ENCODE measurements at places on chromosomes 16 and 17. TPM values are rescaled to one million over a fixed set of nuclear protein-coding genes. Genes with fewer than 3 reads are reported as not detected.

TNFRSF17 gene
- total RNA-seq, result not detected

GRCh38 chr16:648071-648780 lies 939 bp upstream of the WDR90 start:
- H3K4me3 ChIP-seq, result peak overlapping the region; percentile 87
- peaks cover 5% of the 10 kb centered on the region for H3K36me3 ChIP-seq
- DNase-seq, result no peak
- no peaks in the 10 kb centered on the region for H3K27me3 ChIP-seq
- H3K27ac ChIP-seq, result peak overlapping the region; percentile 97
- peaks cover 71% of the 10 kb centered on the region for H3K4me1 ChIP-seq

DNA sequence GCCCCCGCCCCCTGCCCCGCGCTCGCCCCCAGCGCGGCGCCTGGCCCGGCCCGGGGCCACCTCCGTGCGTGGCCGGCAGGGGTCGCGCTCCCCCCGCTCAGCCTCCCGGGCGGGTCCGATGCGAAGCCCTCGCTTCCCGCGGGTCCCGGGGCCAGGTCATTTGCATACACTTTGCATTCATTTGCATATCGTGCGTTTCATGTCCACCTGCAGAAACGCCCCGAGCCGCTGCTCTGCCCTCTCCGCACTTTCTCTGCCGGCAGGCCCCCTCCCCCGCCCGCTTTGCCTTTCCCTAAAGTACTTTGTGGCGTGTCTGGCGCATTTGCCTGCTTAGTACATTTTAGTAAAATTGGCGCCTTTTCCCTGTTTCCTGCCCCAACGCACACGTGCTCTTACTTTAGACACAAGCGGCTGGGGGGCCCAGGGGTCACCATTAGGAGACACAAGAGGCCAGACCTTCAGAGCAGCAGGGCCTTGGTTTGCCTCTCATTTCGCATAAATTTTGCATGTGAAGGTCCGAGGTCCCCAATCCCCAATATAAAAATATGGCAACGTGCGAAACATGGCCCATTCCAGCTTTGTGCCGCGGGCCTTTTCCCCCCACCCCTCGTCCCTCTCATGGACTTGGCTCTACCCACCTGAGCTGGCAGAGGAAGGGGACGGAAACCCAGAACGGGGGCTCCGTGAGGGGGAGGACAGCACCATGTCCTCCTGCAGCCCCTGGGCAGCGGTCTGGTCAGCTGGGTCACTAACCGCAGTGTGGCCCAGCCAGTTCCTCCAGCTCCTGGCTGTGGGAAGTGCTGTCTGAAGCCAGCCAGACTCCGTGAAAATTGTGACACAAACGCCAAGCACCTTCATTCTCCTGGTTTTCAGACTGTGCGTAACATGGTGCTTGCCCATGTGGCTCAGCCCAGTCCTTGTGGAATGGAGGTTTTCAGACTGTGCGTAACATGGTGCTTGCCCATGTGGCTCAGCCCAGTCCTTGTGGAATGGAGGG lies 34.8 kb downstream of the CBFA2T3 start:
- peak; percentile 61 for DNase-seq
- peak overlapping the region; percentile 94 for H3K27ac ChIP-seq
- H3K4me3 ChIP-seq, result peak overlapping the region; percentile 85
- no peaks in the 10 kb centered on the region for H3K36me3 ChIP-seq
- peaks cover 60% of the 10 kb centered on the region for H3K27me3 ChIP-seq

BICDL2 gene
- total RNA-seq, result 0.05 TPM

GRCh38 chr16:1674306-1674705 lies 3.8 kb upstream of the JPT2 start:
- no peak for DNase-seq
- no peak overlapping the region for H3K4me3 ChIP-seq
- H3K27me3 ChIP-seq, result no peaks in the 10 kb centered on the region
- peaks cover 16% of the 10 kb centered on the region for H3K4me1 ChIP-seq

GRCh38 chr17:64687376-64687775 lies 25.3 kb upstream of the SMURF2 start:
- H3K27me3 ChIP-seq, result no peaks in the 10 kb centered on the region
- H3K27ac ChIP-seq, result no peak overlapping the region
- H3K4me3 ChIP-seq, result no peak overlapping the region
- DNase-seq, result no peak
- H3K36me3 ChIP-seq, result no peaks in the 10 kb centered on the region

GRCh38 chr16:29806099-29806579 lies at the start of gene MAZ:
MAZ (plus strand) TSS chr16:29806529; CDS start chr16:29806702, 173 bp downstream.
- H3K27ac ChIP-seq, result peak within 1 kb of the TSS; percentile 100
- no peak for DNase-seq
- peaks cover 57% of the 10 kb centered on the region for H3K4me1 ChIP-seq
- peaks cover 24% of the 10 kb centered on the region for H3K36me3 ChIP-seq
- no peaks in the 10 kb centered on the region for H3K27me3 ChIP-seq

KRTAP2-1 gene
- total RNA-seq, result not detected

CCL22 gene
- not detected for total RNA-seq

DNA sequence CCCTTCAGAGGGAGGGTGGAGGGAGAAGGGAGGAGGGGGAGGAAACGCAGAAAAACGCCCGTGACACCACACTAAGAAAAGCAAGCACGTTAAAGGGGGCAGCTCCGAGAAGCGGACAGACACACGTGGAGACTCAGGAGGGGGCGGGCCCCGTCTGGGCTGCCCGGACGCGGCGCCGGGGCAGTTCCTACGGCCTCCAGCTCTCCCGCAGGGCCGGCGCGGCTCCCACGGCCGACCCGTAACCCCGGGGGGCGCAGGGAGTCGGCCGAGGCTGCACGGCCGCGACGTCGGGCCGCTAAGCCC lies 362 bp downstream of the KLHDC4 start:
- peaks cover 26% of the 10 kb centered on the region for H3K4me1 ChIP-seq
- peaks cover 6% of the 10 kb centered on the region for H3K27me3 ChIP-seq
- no peak for DNase-seq
- peaks cover 30% of the 10 kb centered on the region for H3K36me3 ChIP-seq
- H3K27ac ChIP-seq, result peak overlapping the region; percentile 85

GRCh38 chr16:22109258-22109898 lies 17.0 kb downstream of the VWA3A start:
- peaks cover 5% of the 10 kb centered on the region for H3K27me3 ChIP-seq
- H3K36me3 ChIP-seq, result no peaks in the 10 kb centered on the region
- no peak for DNase-seq
- H3K4me3 ChIP-seq, result no peak overlapping the region
- H3K4me1 ChIP-seq, result no peaks in the 10 kb centered on the region

SMARCD2 gene
- 21.0 TPM for total RNA-seq

DNA sequence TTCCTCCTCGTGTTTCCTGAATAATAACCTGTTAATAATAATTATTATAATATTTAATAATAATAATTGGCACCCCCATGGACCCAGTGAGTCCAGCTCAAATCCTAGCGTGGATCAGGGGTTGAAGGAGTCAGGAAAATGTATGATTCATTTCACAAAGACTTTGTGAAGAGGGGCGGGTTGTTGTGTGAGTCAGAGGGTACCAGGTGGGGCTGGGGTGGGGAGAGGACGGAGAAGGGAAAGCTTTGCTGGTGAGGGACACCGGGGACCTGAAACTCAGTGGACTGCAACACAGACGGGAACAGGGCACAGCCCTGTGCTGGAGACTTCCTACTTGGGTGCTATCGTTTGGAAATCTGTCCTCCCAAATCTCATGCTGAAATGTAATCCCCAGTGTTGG lies 3.1 kb upstream of the ADORA2B start:
- H3K4me3 ChIP-seq, result no peak overlapping the region
- peaks cover 39% of the 10 kb centered on the region for H3K27me3 ChIP-seq

GRCh38 chr16:14252860-14253259 lies 181.7 kb downstream of the MRTFB start:
- H3K27me3 ChIP-seq, result no peaks in the 10 kb centered on the region
- DNase-seq, result no peak
- peaks cover 97% of the 10 kb centered on the region for H3K36me3 ChIP-seq
- no peak overlapping the region for H3K27ac ChIP-seq
- H3K4me3 ChIP-seq, result no peak overlapping the region

CDH3 gene
- 0.08 TPM for total RNA-seq

GRCh38 chr17:21313320-21313719 lies 28.8 kb downstream of the MAP2K3 start:
- no peak overlapping the region for H3K27ac ChIP-seq
- peaks cover 49% of the 10 kb centered on the region for H3K36me3 ChIP-seq
- no peaks in the 10 kb centered on the region for H3K27me3 ChIP-seq
- peaks cover 29% of the 10 kb centered on the region for H3K4me1 ChIP-seq

DNA sequence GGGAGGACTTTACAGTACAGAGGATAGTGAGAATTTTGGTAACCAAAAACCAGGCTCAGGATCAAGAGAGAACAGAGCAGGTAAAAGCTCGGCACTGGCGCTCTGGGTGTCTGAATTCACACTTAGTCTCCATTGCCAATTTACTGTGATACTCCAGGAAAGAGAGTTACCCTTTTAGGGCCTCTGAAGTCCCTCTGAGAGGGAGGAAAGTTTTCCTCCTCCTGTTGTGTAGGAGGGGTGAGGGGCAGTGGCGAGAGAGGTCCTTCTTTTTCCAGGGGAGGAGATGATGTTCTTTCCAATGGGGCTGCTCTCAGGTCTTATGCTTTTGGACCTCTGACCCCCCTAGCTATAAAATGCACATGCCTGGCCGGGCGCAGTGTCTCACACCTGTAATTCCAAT lies 5.4 kb upstream of the TNS4 start:
- H3K4me1 ChIP-seq, result peaks cover 7% of the 10 kb centered on the region
- no peak overlapping the region for H3K4me3 ChIP-seq
- no peaks in the 10 kb centered on the region for H3K36me3 ChIP-seq
- DNase-seq, result no peak

CX3CL1 gene
- total RNA-seq, result 11.7 TPM

- H3K36me3 ChIP-seq, result peaks cover 57% of the 10 kb centered on the region
- H3K4me1 ChIP-seq, result peaks cover 4% of the 10 kb centered on the region
- peak; percentile 5 for DNase-seq
- no peaks in the 10 kb centered on the region for H3K27me3 ChIP-seq
- no peak overlapping the region for H3K27ac ChIP-seq
These were observed 54.2 kb downstream of the CRISPLD2 start for GRCh38 chr16:84874004-84874435.

USP31 gene
- total RNA-seq, result 28.2 TPM

- no peak for DNase-seq
- H3K4me3 ChIP-seq, result no peak overlapping the region
- no peaks in the 10 kb centered on the region for H3K36me3 ChIP-seq
- peaks cover 8% of the 10 kb centered on the region for H3K4me1 ChIP-seq
These were observed 403 bp upstream of the KRTAP3-1 start for GRCh38 chr17:41009301-41009760.

- no peaks in the 10 kb centered on the region for H3K36me3 ChIP-seq
- peaks cover 18% of the 10 kb centered on the region for H3K27me3 ChIP-seq
- no peak overlapping the region for H3K4me3 ChIP-seq
- no peaks in the 10 kb centered on the region for H3K4me1 ChIP-seq
- H3K27ac ChIP-seq, result no peak overlapping the region
These were observed 89.9 kb upstream of the C16orf82 start for GRCh38 chr16:26976873-26977272.
